ENCODE measurements at places on chromosomes 5 and 9. TPM values are rescaled to one million over a fixed set of nuclear protein-coding genes. Genes with fewer than 3 reads are reported as not detected.

- H3K27me3 ChIP-seq = no peaks in the 10 kb centered on the region
- no peak overlapping the region for H3K27ac ChIP-seq
- no peak overlapping the region for H3K4me3 ChIP-seq
- no peak for DNase-seq
- H3K4me1 ChIP-seq = no peaks in the 10 kb centered on the region
Measured at GRCh38 chr5:17147617-17148016, 69.8 kb upstream of the BASP1 start.

- H3K4me1 ChIP-seq = no peaks in the 10 kb centered on the region
- H3K27ac ChIP-seq = no peak overlapping the region
- no peaks in the 10 kb centered on the region for H3K36me3 ChIP-seq
- H3K4me3 ChIP-seq = no peak overlapping the region
- no peak for DNase-seq
- H3K27me3 ChIP-seq = no peaks in the 10 kb centered on the region
Measured at GRCh38 chr5:31574772-31575171, 42.7 kb downstream of the C5orf22 start.

- no peak overlapping the region for H3K4me3 ChIP-seq
- H3K27me3 ChIP-seq = no peaks in the 10 kb centered on the region
- no peaks in the 10 kb centered on the region for H3K36me3 ChIP-seq
- no peaks in the 10 kb centered on the region for H3K4me1 ChIP-seq
- DNase-seq = no peak
Measured at GRCh38 chr5:110769000-110769681, 30.3 kb downstream of the SLC25A46 start.

- H3K27me3 ChIP-seq = no peaks in the 10 kb centered on the region
- H3K4me1 ChIP-seq = no peaks in the 10 kb centered on the region
- no peaks in the 10 kb centered on the region for H3K36me3 ChIP-seq
- DNase-seq = no peak
Measured at GRCh38 chr9:110405858-110406443, 68.3 kb upstream of the TXNDC8 start.

DNA sequence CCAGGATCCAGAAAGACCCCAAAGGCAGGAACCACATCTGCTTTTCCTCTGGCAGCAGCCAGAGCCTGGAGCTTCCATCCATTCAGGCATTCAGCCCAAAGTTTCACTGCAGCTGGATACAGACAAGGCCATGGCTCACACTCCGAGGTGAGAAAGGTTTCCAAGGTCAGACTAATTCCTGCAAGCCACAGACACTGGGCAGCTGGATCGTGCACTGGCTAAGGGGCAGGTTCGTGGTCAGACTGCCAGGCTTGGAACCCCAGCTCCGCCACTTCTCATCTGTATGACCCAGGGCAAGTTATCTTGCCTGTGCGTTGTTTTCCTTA is 36.9 kb downstream of the SPOCK1 start:
- no peak for DNase-seq
- H3K36me3 ChIP-seq = no peaks in the 10 kb centered on the region
- no peak overlapping the region for H3K4me3 ChIP-seq

- no peak overlapping the region for H3K27ac ChIP-seq
- H3K36me3 ChIP-seq = peaks cover 39% of the 10 kb centered on the region
- H3K4me1 ChIP-seq = peaks cover 15% of the 10 kb centered on the region
- no peak for DNase-seq
Measured at GRCh38 chr9:120783602-120784047, 9.6 kb downstream of the FBXW2 start.

GRCh38 chr9:68601081-68601480 is 60.4 kb upstream of the TMEM252 start:
- no peaks in the 10 kb centered on the region for H3K4me1 ChIP-seq
- H3K27ac ChIP-seq = no peak overlapping the region
- H3K36me3 ChIP-seq = no peaks in the 10 kb centered on the region
- no peak for DNase-seq

- peaks cover 48% of the 10 kb centered on the region for H3K27me3 ChIP-seq
- H3K4me3 ChIP-seq = peak within 1 kb of the TSS; percentile 49
- no peaks in the 10 kb centered on the region for H3K36me3 ChIP-seq
- H3K27ac ChIP-seq = no peak within 1 kb of the TSS
Measured at GRCh38 chr5:32710550-32711361, at the start of gene NPR3. Gene NPR3 (plus strand): TSS chr5:32711321. CDS start chr5:32711777, 456 bp downstream.

GRCh38 chr9:19665146-19665863 is 123.5 kb downstream of the SLC24A2 start:
- DNase-seq = no peak
- H3K27me3 ChIP-seq = no peaks in the 10 kb centered on the region
- no peak overlapping the region for H3K27ac ChIP-seq
- no peaks in the 10 kb centered on the region for H3K4me1 ChIP-seq

DNA sequence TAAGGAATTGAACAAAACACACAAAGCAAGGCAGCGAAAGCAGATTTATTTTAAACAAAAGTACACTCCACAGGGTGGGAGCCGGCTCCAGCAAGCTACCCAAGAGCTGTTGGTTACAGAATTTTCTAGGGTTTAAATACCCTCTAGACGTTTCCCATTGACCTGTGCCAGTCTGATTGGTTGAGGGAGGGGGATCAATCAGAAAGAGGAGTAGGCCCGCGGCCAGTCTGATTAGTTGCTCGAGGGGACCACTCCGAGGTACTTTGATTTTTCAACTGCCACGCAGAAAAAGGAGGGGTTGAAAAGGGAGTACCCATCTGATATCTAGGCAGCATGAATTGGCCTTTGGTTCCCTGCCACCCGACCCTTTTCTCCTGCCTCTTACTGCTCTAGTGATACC is 998 bp downstream of the SRP19 start:
- DNase-seq = no peak
- H3K27me3 ChIP-seq = no peaks in the 10 kb centered on the region
- peaks cover 24% of the 10 kb centered on the region for H3K4me1 ChIP-seq
- no peak overlapping the region for H3K27ac ChIP-seq

The PCDHGB7 gene
- not detected for total RNA-seq

The CXCL14 gene
- not detected for total RNA-seq

The PCDHB8 gene
- total RNA-seq = not detected

The GLDC gene
- not detected for total RNA-seq

The RFK gene
- total RNA-seq = 8.4 TPM

The LURAP1L gene
- not detected for total RNA-seq

The SPATA31D4 gene
- not detected for total RNA-seq

The WDR38 gene
- not detected for total RNA-seq
